Stimulated activated CD4-positive, alpha-beta T cell treated with anti-CD3 and anti-CD28 coated beads, Interleukin-1b, Interleukin-23, amount 100 ng/mL, for 1 hour (primary cell): ENCODE measurements at places on chromosomes 3 and 15.
A peak's percentile ranks its signal among the peaks of the same experiment; 100 is the strongest.

DNA sequence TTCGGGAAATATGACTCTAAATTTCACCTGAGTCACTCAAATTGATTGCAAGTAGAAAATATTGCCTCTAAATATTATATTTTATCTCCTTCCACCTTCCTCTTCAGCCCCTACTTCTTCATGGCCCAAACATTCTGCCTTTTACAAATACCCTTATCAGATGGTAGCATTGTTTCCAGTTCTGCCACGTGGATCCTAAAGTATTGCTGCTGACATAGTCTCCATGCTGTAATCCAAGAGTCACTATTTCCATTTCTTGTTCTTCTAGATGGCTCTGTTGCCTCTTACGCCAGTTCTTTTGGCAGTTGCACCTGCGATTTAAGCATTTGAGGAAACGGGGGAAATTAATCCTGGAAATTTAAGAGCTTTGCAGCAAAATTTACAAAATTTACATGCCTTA is 13.6 kb downstream of the LMOD3 start:
- no peak for DNase-seq

- peak; percentile 43 for DNase-seq
Measured at GRCh38 chr15:43776718-43777266, at the start of gene ELL3. Gene ELL3, minus strand, starts transcription at chr15:43776966. Its CDS starts 65 bp downstream, at chr15:43776901.

GRCh38 chr15:62119227-62119864 is 45.7 kb downstream of the C2CD4B start:
- DNase-seq = no peak

- no peak for DNase-seq
Measured at GRCh38 chr3:41350441-41350840, 151.1 kb downstream of the CTNNB1 start.

GRCh38 chr3:190680691-190681090 is 166.8 kb downstream of the IL1RAP start:
- no peak for DNase-seq

- DNase-seq = no peak
Measured at GRCh38 chr3:66633402-66634381, 132.9 kb upstream of the LRIG1 start.

GRCh38 chr15:90667073-90667754 is 49.9 kb upstream of the BLM start:
- DNase-seq = no peak

DNA sequence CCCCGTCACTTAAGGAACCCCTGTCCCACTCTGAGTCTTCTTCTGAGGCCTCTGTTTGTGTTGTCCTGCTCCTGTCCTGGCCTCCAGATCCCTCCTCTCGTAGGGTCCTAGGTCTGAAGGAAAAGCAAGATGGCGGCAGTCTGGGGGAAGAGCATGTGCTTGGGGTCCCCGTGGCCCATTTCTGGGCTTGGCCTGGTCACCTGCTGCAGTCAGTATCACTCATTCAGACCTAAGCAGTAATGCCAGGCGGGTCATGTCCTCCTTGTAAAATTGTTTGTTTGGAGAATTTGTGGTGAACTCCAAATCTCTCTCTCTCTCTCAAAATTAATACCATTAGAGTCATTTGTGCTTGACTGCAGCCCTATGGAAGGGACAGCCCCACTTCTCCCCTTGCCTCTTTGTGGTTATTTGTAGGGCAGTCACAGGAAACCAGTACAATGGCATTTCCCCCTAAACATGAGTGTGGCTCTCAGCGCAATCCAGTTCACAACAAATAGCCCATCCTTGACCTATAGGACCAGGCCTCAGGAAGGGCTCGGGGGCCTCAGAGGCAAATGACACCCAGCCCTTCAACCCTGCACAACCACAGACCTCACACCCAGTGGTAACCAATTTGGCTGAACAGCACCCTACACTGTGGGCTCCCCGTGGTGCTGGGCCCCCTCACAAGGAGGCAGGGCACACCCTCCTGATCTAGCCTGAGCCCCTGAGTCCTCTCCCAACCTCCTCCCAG is 173.5 kb downstream of the OR4M2 start:
- no peak for DNase-seq

DNA sequence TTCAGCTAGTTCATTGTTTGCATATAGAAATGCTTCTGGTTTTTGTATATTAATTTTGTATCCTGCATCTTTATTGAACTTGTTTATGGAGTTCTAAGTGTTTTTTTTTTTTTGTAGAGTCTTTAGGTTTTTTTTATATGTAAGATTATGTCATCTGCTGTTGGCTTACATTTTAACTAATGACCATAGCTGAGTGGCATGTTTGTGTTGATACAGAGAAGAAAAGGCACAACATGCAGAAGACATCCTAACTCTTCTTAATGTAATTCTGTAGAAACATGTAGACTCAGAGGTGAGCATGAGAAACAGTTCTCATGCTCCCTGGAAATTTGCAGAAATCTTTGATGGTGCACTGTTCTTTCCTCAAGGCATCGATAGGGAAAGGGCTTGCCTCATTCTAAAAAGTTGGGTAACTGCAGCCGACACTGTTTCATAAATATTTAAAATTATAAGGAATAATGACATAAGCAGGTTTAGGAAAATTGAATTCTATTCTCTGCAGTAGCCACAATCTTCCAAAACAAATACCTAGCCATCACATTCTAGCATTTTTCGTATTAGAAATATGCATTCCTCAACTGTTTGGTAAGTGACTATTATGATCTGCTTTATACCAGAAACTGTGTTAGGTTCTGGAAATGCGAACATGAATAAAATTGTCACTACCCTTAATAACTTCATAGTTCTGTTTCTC is 499.6 kb upstream of the KCNMB2 start:
- no peak for DNase-seq

- DNase-seq = no peak
Measured at GRCh38 chr3:196788528-196788927, 48.9 kb downstream of the PAK2 start.

- DNase-seq = no peak
Measured at GRCh38 chr15:77143616-77144015, 72.7 kb upstream of the TSPAN3 start.

DNA sequence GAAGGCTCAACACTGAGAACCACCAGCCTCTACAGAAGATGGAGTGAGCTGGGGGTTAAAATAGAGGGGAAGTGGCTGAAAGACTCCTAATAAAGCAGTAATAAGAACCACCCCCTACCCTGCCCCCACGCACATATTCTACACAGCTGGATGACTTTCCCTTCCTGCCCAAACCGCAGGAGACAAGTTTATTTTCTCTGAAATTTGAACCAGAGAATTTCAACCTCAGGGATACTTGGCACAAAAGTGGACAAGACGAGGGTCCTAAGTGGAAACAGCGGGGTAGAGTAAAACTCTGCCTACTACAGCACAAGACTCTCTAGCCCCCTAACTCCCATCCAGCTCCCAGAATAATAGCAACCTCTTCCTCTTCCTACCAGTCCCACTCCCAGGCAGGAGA is 28.4 kb downstream of the USF3 start:
- DNase-seq = no peak

- DNase-seq = no peak
Measured at GRCh38 chr3:187594272-187594671, 75.9 kb downstream of the SST start.

GRCh38 chr3:189927975-189928895 is 192.5 kb downstream of the P3H2 start:
- no peak for DNase-seq

- no peak for DNase-seq
Measured at GRCh38 chr15:84034578-84035398, 200.8 kb upstream of the GOLGA6L4 start.

- no peak for DNase-seq
Measured at GRCh38 chr3:154334973-154335420, 10.7 kb upstream of the DHX36 start.

GRCh38 chr3:171615281-171615680 is 155.1 kb upstream of the TNIK start:
- DNase-seq = no peak

GRCh38 chr3:41265823-41266273 is 66.5 kb downstream of the CTNNB1 start:
- DNase-seq = no peak

GRCh38 chr3:134308350-134308891 is 57.8 kb upstream of the RYK start:
- peak; percentile 42 for DNase-seq

GRCh38 chr3:72279631-72280041 is 494.7 kb upstream of the PROK2 start:
- DNase-seq = no peak

DNA sequence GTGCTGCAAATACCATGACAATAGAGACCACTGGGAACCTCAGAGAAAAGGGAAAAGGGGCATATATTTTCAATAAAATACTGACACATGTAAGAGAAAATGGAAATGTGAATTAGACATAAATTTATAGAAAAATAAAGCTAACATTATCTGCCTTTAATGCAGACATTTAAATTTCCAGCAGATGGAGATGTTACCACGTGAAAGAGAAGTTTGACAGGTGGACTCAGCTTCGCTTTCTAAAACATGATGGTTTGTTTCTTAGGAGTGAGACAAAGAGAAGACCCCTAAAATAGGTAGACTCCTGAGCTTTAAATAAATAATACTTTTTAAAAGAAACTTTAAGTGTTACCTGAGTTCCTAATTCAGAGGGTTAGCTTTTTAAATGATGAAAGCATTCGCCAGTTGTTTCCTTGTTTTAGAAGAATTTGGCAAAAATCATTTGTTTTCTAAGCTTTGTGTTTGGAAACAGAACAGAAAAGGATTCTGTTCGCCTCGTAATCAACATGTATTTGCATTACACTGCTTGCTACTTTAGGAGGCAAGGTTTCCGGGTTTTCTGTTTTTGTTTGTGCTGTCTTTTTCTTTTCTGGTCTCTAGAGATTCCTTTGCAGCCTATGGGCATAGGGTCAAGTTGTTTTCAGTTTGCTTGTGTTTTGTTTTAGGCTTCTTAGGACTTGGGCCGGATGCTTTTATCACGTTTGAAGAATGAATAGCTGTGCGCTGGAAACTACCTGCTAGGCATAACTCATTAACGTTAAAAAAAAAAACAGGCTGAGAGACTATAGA is 271.4 kb downstream of the THSD4 start:
- DNase-seq = no peak

- no peak for DNase-seq
Measured at GRCh38 chr3:97264180-97264579, 449.8 kb downstream of the EPHA6 start.

- no peak for DNase-seq
Measured at GRCh38 chr15:68674975-68675374, 96.2 kb downstream of the CORO2B start.

- no peak for DNase-seq
Measured at GRCh38 chr3:187015903-187016638, 85.7 kb downstream of the ST6GAL1 start.

DNA sequence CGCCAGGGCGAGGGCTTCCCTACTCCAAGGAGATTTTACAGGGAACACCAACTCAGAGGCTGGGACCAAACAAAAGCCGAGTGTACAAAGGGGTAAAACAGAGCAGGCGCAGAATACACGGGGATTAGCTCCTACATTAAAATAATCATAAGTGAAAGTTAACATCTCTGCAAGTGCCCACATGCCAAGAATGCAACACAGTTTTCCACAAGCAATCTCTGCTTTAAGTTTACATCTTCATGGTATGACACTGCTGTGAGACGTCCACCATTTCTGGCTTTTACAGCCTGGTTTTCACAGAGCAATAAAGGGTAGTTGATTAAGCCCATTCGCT is 500 bp upstream of the VGLL3 start:
- no peak for DNase-seq

DNA sequence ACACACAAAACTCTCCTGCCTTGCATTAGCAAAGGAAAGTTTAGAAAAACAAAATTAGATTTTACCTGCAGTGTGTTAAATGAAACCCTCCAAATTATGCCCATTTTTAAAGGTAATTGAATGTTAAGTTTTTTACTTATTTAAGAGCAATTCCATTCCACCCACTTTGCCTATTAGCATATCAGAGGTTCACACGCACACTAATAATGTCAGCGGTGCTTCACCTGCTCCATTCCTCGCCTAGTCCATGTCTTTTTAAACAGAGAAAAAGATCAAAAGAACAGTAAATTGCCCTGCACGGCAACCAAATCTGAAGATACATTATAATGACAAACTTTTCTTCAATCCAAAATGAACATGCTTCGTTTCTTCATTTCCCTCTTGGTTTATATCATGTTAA is 97.3 kb upstream of the LRRN1 start:
- no peak for DNase-seq

- DNase-seq = no peak
Measured at GRCh38 chr3:187930021-187930420, 184.8 kb upstream of the BCL6 start.

- DNase-seq = no peak
Measured at GRCh38 chr3:15812183-15812582, 14.4 kb upstream of the ANKRD28 start.

- no peak for DNase-seq
Measured at GRCh38 chr3:5431811-5432378, 244.4 kb downstream of the EDEM1 start.

- DNase-seq = no peak
Measured at GRCh38 chr15:62887113-62887570, 155.4 kb upstream of the TPM1 start.

DNA sequence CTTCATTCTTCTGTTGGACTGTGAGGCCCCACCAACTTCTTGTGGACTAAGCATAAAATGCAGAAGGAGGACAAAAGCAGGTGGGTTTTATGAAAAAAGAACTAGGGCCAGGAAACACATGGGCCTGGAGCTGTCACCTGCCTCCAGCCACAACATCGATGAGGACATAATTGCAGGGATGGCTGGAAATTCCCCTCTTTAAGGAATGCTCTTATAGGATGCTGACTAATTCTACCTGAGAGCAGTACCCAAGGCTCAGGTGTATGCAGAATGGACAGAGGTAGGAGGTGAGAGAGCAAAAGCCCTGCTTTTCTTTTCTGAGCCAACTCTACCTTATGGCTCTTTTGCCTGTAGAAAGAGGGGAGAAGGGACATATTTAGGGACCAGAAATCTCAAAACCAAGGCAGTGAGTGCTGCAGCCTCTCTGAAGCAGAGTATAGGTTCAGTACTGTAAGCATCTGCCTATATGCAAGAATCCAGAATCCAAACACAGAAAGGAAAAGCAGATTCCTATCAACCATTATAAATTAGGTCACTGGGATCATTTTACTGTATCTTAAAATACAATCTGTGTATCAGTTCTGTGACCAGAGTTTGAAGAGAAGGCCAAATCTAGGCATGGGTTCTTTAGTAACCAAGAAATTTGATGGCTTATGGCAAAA is 205.3 kb upstream of the WNT5A start:
- no peak for DNase-seq

DNA sequence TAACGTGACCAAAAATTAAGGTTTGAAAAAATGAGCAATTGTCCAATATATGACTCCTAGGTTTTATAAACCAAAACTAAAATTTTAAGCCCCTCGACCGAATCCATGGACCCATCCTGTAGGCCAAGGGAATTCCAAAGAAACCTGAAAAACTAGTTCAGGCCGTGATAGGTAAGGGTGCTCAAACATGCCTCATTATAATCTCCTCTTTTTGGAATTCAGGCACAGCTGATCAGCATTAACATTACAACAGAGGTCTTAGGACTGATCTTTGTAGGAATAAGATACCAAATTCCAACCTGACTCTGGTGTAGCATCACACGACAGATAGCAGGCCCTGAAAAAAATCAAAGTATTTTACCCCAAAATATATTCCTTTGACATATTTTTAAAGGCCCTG is 155.7 kb downstream of the NEK10 start:
- no peak for DNase-seq
